IMR-90 (cell line): ENCODE measurements at places on chromosomes 12 and 14.

GRCh38 chr12:22318108-22318737, 16.3 kb downstream of the ST8SIA1 start:
- H3K4me1 ChIP-seq, result no peaks in the 10 kb centered on the region
- no peak overlapping the region for H3K27ac ChIP-seq
- H3K36me3 ChIP-seq, result no peaks in the 10 kb centered on the region
- peak; percentile 28 for DNase-seq
- peaks cover 12% of the 10 kb centered on the region for H3K27me3 ChIP-seq
- H3K4me3 ChIP-seq, result no peak overlapping the region

DNA sequence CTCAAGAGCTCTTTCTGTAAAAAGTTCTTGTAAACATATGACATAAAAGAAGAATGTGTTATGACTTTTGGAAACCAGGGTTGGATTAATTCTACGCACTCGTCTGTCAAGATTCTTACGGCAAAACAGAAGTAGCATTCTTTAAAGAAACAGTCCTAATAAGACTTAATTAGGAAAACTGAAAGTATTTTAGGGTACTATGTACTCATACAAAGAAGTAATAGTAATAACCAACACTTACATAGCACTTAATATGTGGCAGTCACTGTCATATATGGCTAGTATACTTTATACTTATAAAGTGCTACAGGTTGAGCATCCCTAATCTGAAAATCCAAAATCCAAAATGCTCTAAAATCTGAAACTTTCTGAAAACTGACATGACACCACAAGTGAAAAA, 72.9 kb upstream of the ST8SIA1 start:
- DNase-seq, result no peak
- no peaks in the 10 kb centered on the region for H3K27me3 ChIP-seq

DNA sequence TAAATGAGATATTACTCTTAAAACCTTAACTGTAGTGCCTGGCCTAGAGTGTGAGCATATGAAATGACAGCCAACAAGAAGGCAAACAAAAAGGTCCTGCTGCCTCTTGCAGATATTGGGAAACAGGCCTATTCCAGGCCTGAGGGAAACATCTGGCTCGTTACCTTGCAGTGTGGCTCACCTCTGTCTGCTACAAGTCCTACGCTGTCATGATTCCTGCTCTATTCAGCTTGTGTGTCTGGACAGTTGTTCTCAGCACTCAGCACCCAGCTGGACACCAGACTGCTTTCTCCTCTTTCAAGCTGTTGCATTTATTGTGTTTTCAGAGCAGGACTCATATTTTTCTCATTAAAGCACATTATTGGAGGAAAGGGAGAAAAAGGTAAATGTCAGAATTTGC, 113.5 kb downstream of the TMTC2 start:
- H3K27ac ChIP-seq, result no peak overlapping the region
- DNase-seq, result no peak
- H3K4me1 ChIP-seq, result no peaks in the 10 kb centered on the region
- H3K27me3 ChIP-seq, result no peaks in the 10 kb centered on the region
- no peaks in the 10 kb centered on the region for H3K36me3 ChIP-seq

DNA sequence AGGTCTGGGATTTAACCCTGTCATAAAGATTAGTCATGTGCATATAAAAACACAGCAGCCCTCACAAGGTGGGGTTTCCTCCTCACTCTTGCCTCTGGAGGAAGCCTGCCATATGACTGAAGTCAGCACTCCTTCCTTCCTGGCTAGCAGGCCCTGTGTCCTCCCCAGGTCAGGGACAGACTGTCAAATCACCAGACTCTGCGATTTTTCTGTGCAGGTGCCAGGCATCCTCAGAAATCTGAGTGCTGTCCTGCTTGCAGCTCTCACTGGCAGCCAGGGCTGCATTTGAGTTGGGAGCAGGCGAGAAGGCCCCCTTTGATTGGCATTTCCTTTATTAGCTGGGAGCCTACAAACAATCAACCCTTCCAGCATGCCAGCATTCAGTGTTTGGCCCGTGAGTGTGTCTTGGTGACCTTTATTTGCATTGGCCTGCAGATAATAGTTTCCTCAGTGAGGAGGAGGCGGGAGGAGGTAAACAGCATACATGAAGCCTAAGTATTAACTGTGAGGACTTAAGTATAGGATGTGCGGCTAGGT, 183.8 kb upstream of the ARHGAP5 start:
- DNase-seq, result peak; percentile 39
- H3K27ac ChIP-seq, result no peak overlapping the region
- no peaks in the 10 kb centered on the region for H3K36me3 ChIP-seq

DNA sequence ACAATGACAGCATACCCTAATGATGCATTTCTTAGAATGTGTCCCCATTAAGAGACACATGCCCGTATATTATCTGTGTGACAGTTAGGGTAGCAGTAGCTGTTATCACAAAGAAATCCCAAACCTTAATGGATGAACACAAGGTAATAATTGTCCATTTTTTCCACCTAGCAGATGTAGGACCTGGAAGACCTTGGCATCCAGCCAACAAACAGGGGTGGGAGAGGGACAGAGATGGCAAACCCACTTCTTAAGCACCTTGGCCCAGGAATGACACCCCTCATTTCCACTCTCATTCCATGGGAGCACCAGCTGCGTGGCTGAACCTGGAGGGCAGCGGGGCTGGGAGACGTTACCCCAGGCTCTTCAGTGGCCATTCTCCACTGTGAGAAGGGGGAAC, 679.0 kb downstream of the AACS start:
- no peak overlapping the region for H3K4me3 ChIP-seq
- H3K27ac ChIP-seq, result no peak overlapping the region
- no peaks in the 10 kb centered on the region for H3K36me3 ChIP-seq
- H3K4me1 ChIP-seq, result no peaks in the 10 kb centered on the region

GRCh38 chr12:53069621-53070410, 9.4 kb downstream of the SPRYD3 start:
- peaks cover 31% of the 10 kb centered on the region for H3K4me1 ChIP-seq
- DNase-seq, result no peak
- peaks cover 30% of the 10 kb centered on the region for H3K36me3 ChIP-seq

- H3K4me1 ChIP-seq, result peaks cover 20% of the 10 kb centered on the region
- H3K4me3 ChIP-seq, result no peak overlapping the region
- H3K36me3 ChIP-seq, result no peaks in the 10 kb centered on the region
- H3K27ac ChIP-seq, result no peak overlapping the region
- peak; percentile 54 for DNase-seq
Measured at GRCh38 chr12:124734224-124734788, 129.4 kb downstream of the SCARB1 start.

GRCh38 chr14:77988096-77988870, 181.9 kb upstream of the NRXN3 start:
- DNase-seq, result no peak
- H3K36me3 ChIP-seq, result no peaks in the 10 kb centered on the region
- no peak overlapping the region for H3K4me3 ChIP-seq
- no peaks in the 10 kb centered on the region for H3K4me1 ChIP-seq
- H3K27me3 ChIP-seq, result no peaks in the 10 kb centered on the region

GRCh38 chr14:104372390-104373054, 207.0 kb upstream of the C14orf180 start:
- H3K36me3 ChIP-seq, result no peaks in the 10 kb centered on the region
- no peak overlapping the region for H3K27ac ChIP-seq
- DNase-seq, result no peak
- no peaks in the 10 kb centered on the region for H3K27me3 ChIP-seq
- no peak overlapping the region for H3K4me3 ChIP-seq
- H3K4me1 ChIP-seq, result no peaks in the 10 kb centered on the region

GRCh38 chr12:93844164-93844784, 167.1 kb downstream of the CRADD start:
- H3K27ac ChIP-seq, result no peak overlapping the region
- H3K4me3 ChIP-seq, result no peak overlapping the region
- H3K36me3 ChIP-seq, result no peaks in the 10 kb centered on the region
- DNase-seq, result no peak
- no peaks in the 10 kb centered on the region for H3K4me1 ChIP-seq

- no peak for DNase-seq
- H3K27ac ChIP-seq, result no peak overlapping the region
- no peaks in the 10 kb centered on the region for H3K27me3 ChIP-seq
- H3K4me1 ChIP-seq, result no peaks in the 10 kb centered on the region
Measured at GRCh38 chr14:104253223-104253822, 114.9 kb downstream of the KIF26A start.

DNA sequence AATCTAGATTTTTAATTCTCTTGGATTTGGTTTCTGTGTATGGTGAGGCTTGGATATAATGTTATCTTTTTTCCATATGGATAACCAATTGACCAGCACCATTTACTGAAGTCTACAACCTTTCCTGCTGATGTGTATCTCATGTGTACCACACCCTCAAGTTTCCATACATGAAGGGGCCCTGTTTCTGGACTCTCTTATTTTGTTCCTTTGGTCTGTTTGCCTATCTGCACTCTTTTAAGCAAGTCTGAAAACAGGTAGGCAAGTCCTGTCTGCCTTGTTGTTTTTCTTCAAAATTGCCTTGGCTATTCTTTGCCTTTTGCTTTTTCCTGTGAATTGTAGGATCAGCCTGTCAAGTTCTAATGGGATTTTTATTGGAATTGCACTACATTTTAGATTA, 44.6 kb downstream of the MAX start:
- H3K36me3 ChIP-seq, result peaks cover 36% of the 10 kb centered on the region
- no peak overlapping the region for H3K4me3 ChIP-seq
- DNase-seq, result no peak
- no peaks in the 10 kb centered on the region for H3K4me1 ChIP-seq
- H3K27ac ChIP-seq, result no peak overlapping the region

- H3K27ac ChIP-seq, result no peak overlapping the region
- no peak for DNase-seq
- H3K4me1 ChIP-seq, result peaks cover 1% of the 10 kb centered on the region; the same call in 1 of the 2 replicates
- H3K36me3 ChIP-seq, result no peaks in the 10 kb centered on the region
Measured at GRCh38 chr14:70662080-70662479, 20.4 kb downstream of the TTC9 start.

GRCh38 chr12:101850199-101850598, 19.4 kb upstream of the GNPTAB start:
- no peak overlapping the region for H3K4me3 ChIP-seq
- H3K36me3 ChIP-seq, result no peaks in the 10 kb centered on the region
- H3K27ac ChIP-seq, result no peak overlapping the region
- no peaks in the 10 kb centered on the region for H3K27me3 ChIP-seq
- DNase-seq, result no peak

DNA sequence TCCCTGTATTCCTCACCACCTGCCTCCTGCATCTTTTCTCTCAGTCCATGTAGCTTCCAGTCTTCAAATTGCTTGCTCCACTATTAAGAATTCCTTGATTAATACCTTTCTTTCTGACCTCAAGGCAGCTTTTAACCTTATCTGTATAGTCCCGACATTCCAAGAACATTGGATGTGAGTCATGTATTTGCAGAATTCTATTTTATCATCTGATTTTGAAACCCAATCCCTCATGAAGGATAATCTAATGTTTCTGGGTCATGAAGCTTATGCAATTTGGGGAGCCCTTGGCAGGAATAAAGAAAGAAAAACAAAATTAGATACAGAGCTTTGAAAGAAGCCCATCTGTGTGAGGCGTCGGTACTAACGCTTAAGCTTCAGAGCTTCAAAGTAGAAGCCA, 63.4 kb upstream of the CCND2 start:
- no peaks in the 10 kb centered on the region for H3K4me1 ChIP-seq
- DNase-seq, result no peak
- no peaks in the 10 kb centered on the region; the same call in 1 of the 2 replicates for H3K27me3 ChIP-seq
- no peak overlapping the region for H3K27ac ChIP-seq
- no peaks in the 10 kb centered on the region for H3K36me3 ChIP-seq

DNA sequence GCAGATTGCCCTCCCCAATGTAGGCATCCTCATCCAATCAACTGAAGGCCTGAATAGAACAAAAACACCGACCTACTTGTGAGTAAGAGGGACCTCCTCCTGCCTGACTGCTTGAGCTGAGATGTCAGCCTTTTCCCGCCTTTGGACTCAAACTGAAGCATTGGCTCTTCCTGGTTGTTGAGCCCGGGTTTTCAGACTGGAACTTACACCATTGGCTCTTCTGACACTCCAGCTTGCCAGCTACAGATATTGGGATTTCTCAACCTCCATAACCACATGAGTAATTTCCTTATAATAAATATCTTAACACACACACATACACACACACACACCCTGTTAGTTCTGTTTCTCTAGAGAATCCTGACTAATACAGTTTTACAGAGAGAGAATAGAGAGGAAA, 173.4 kb upstream of the NTF3 start:
- no peak overlapping the region for H3K27ac ChIP-seq
- no peak overlapping the region for H3K4me3 ChIP-seq
- peak; percentile 86 for DNase-seq
- H3K36me3 ChIP-seq, result no peaks in the 10 kb centered on the region
- no peaks in the 10 kb centered on the region for H3K27me3 ChIP-seq
- peaks cover 16% of the 10 kb centered on the region for H3K4me1 ChIP-seq

DNA sequence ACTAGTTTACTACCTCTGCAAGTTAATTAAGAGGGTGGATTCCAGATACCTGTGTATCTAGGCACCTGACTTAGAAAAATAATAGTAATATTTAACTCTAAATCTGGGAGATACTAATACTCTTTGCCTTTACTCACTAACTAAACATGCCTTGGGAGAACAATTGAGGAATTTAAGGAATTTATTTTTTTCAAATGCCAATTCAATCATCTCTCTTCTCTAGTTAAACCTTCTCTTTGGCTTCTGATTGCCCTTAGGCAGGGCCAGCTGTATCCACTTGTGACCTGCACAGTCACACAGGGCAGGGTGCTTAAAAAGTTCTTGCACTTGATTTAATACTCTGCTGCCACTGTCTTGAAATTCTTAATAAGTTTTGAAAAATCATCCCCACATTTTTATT, 142.4 kb downstream of the PLCZ1 start:
- no peaks in the 10 kb centered on the region for H3K36me3 ChIP-seq
- no peak overlapping the region for H3K27ac ChIP-seq
- no peak overlapping the region for H3K4me3 ChIP-seq
- H3K4me1 ChIP-seq, result peaks cover 1% of the 10 kb centered on the region; the same call in 1 of the 2 replicates
- no peaks in the 10 kb centered on the region for H3K27me3 ChIP-seq

GRCh38 chr12:71610031-71610795, 53.4 kb downstream of the ZFC3H1 start:
- H3K4me1 ChIP-seq, result no peaks in the 10 kb centered on the region
- no peak overlapping the region for H3K27ac ChIP-seq
- H3K27me3 ChIP-seq, result no peaks in the 10 kb centered on the region
- no peak for DNase-seq

DNA sequence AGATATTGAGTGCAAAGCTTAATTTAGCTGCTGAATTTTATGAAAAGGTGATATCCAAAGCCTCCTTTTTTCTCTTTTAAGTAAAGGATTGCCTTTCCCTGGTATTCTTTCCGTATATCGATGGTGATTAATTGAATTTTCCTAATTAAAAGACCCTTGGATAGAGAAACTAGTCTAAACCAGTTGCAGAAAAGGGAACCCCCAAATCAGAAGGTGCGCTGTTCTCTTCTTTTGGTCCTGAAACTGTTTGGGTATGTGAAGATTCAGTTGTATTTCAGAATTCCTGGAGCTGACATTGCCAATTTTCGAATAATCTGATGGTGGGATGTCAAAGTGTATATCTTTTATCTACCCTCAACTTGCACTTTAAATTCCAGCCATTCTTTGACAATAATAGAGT, 1.9 kb downstream of the GPHN start:
- no peaks in the 10 kb centered on the region for H3K4me1 ChIP-seq
- no peak overlapping the region for H3K4me3 ChIP-seq
- DNase-seq, result no peak
- H3K27me3 ChIP-seq, result no peaks in the 10 kb centered on the region
